Cortex of kidney (tissue), 1 donor: ENCODE measurements at places on chromosomes 4 and X.

DNA sequence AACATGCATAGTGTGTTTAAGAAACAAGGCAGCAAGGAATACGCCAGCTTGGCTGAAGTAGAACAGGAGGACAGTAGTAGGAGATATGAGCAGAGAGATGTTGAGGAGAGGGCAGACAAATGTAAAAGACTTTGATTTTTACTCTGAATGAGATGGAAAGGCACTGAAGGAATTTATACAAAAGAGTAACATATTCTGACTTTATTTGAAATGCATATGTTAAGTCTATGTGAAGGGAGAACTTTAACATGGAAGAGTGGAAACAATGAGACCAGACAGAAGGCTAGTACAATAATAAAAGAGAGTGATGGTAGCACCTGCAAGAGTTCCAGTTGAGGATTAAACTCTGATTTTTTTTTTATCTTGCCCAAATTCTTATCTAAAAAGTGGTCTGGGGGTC lies 176.2 kb upstream of the CENPE start:
- no peak for DNase-seq

DNA sequence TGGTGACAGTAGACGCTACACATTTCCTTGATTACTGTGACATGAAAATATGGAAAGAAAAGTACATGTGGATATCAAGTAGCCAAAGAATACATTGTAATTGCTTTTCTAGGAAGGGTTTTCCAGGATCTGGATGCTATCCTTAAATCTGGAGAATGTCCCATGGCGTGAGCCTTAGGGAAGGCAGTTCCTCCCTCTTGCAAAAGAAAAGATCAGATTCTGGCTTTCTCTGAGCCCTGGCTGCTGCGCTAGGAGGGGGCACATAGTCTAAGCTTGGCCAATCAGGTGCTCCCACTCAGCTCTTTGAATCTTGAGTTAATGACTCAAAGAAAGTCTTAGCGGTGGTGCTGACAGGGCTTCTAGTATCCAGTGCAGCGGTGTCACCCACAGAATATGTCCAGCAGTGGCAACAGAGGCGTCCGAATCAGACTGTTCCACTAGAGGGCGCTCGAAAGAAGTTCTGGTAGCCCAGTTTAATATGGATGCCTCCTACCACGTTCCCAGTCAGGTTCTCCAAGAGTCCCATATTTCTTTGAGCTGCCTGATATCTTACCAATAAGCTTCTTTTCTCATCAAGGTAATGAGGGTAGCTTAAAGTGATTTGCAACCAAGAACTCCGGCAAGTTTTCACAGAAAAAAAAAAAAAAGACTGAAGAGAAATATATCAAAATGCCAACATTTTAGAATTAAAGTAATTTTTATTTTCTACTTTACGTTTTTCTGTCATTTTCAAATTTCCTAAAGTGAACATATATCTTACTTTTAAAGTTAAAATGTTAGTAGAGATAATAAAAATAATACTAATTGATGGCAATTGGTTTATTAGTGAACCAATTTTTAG lies 213.4 kb upstream of the S100G start:
- DNase-seq: no peak

DNA sequence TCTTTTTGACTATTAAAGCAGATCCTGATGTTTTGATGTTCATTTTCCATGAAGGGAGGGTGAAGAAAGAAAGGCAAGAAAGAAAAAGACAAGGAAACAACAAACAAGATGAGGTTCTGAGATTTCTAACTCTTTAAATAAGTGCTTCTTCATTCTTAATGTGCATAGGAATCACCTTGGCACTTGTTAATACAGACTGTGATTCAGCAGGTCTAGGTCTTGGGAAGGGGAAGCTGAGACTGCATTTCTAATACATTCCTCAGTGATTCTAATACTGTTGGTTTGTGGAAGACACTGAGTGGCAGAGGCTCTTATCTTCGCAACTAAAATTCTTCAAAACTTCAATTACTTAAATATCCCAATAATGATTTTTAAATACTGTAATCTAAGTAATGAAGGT lies 95.2 kb upstream of the NAP1L5 start:
- DNase-seq: no peak

DNA sequence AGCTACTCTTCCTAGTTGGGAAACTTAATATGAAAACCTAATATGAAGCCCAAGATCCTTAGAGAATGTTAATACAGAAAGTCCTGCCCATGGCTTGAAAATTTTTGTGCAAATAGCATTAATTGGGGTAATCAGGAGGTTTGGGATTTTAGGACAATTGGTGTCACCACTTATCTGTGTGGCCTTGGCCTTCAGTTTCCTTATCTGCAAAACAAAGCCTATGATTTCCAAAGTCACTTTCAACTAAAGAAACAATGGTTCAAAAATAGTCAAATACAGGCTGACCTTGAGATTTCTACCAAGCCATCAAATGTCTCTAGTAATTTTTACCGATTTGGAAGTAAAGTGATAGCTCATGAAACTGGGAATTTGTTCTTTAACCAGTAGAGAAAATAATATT lies 40.2 kb upstream of the FAM9C start:
- DNase-seq: no peak

DNA sequence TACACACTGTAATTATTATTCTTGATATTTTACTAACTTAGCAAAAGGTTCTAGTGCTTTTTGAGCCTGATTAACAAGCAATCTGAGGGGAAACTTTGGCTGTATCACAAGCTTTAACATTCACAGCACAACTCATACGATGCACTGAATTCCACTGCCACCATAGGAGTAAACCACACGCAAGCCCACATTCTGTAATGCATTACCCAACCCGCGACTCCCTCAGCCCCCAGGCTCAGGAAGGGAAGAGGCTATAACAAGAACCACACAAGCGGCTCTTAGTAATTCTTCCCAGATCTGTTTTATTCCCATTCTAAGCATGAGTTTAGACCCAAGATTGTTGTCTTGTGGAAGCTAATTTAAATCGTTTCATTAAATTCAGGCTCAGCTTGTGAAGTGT lies 138.5 kb upstream of the TBL1X start:
- no peak for DNase-seq

DNA sequence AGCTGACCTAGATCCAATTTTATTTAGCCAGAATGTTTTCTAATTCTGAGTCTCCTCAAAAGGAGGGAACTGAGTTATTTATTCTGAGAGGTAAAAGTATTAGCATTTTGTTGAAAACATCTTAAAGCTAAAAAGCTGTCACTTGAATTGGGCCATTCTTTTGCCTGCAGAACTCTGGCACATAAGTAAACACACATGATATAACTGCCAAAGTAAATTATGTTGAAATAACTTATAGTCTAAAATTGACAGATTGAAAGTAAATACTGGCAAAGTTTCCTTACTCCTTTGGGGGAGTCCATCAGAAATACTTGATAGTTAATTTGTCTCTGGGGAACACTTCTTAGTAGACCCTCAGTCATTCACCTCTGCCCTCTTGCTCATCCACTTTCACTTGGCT lies 38.3 kb upstream of the SLC25A4 start:
- DNase-seq: no peak

- no peak for DNase-seq
Measured at GRCh38 chrX:153867139-153867538, 18.8 kb downstream of the L1CAM start.

- no peak for DNase-seq
Measured at GRCh38 chr4:185219551-185220344, 10.3 kb downstream of the SNX25 start.

- no peak for DNase-seq
Measured at GRCh38 chrX:26558719-26559386, 342.9 kb downstream of the MAGEB5 start.

GRCh38 chrX:53211391-53211978 lies 13.5 kb downstream of the KDM5C start:
- DNase-seq: no peak

- no peak for DNase-seq
Measured at GRCh38 chrX:103254171-103254824, 657 bp downstream of the TCEAL8 start.

DNA sequence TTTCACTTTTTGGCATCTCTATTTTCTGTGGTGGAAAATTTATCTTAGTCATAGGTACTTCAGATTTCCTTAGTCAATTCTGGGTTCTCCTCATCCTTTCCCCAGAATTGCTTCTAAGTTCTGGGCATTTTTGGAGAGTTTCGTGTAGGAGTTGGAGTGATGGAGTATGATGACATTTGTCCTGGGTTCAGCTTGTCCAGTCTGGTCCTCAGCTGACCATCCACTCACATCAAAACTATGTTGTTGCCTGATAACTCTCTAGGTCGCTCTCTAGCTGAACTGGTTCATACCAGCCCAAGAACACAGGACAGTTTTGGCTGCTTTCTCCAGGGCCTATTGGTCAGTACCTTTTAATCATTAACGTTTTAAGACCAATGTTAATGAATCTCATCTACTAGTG lies 13.2 kb downstream of the PTTG2 start:
- no peak for DNase-seq

DNA sequence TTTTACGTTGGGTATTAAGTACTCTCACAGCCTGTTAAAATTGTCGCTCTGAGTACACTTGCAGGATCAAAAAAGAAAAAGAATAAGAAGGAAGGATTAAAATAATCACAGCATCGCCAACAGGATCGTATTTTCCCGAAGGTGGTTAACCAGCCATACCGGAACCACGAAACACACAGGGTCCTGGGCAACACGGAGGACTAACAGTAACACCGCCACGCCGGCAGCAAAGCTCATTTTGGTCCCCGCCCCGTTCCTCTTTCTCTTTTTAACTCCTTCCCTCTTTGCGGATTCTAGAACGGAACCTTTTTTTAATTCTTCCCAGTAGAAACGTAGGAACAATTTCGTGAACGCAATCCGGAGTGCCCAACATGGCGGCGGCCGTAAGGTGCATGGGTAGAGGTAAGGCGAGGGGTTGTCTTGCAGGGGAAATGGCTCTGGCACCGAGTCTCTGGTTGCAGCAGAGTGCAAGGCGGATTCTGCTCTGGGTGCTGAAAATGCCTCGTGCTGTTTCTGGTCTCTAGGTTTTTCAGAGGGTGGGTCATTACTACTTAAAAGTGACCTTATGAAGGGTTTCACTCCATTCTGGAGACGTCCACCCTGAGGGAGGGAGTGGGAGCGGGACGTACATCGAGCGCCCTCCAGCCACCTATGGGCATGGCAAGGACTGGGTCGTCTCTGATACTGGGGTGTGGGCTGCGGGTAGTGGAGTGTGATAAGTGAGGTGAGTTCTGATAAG lies at the start of gene MRPL1:
Gene MRPL1 (plus strand): TSS at position 353 of the 739 bp plus-strand sequence. CDS start 19 bp downstream, at position 372.
- no peak for DNase-seq

DNA sequence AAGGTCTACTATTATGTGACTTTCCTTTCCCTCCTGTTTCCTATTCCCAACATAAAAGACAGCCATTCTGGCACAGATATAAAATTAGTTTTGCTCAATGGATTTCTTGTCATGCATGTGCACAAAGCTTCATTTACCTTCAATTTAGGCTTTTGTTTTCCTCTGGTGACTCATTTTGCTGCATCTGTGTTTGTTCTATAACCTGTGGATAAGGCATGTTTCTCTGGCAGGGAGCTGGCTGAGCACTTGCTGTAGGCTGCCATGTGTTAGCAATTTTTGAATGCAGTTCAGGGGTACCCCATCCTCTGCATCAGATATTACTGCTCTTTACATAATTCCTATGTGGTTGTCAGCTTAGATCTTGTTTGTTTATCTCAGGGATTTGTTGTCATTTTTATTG lies 202.8 kb upstream of the GRID2 start:
- no peak for DNase-seq

DNA sequence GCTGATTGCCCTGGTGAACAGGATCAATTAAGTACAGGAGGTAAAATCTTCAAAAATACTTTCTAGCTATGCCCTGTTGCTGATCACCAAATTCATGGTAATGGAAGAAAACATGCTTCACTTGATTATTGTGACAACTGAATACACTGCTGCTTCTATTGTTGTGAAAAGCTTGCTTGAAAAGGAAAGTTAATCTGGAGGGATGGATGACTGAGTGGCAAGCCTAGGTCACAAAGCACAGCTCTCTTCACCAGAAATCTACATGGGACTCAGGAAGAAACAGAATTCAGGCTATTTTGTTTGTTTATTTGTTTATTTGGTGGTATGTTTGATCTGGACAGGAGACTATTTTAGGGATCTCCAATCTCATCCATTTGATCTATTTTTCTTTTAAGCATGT lies 182.0 kb downstream of the MGST2 start:
- DNase-seq: no peak

GRCh38 chrX:17397074-17397473 lies 22.1 kb downstream of the NHS start:
- DNase-seq: no peak

GRCh38 chrX:20414066-20414465 lies 147.4 kb upstream of the RPS6KA3 start:
- no peak for DNase-seq

GRCh38 chr4:8473920-8474590 lies 33.5 kb downstream of the TRMT44 start:
- no peak for DNase-seq

- DNase-seq: no peak
Measured at GRCh38 chr4:176321589-176321988, 1.8 kb downstream of the SPCS3 start.

DNA sequence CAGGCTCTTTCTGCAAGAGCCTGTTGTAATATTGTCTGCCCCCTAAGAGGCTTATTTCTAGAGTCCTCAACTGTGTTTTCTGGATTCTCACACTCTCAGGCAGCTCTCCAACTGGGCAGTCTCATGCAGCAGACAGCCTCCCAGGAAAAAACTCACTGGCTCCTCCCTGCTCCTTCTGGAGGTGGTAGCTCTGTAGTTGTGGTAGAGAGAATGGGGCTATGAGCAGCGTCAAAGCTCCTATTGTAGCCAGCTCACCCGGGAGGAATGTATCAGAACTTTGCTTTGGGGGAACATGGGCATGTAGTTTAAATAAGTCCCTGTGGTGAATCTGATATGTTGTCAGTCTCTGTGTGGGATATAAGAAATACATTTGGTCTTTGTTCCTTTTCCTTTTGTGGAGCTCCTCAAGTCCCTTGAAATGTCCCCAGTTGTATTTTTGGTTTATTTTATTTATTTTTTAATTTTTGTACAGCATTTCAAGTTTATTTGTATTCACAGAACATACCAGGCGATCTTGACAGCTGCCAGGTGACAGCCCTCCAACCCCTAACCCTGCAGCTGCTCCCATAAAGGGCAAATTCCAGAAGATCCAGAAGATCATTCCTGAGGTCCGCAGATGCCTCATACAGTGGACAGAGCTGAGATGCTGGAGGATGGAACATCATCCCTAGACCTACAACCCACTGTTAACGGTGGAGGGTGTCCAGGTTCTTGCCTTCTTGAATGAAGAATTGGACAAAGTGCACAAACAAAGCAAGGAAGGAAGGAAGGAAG lies 45.7 kb downstream of the TRIM61 start:
- DNase-seq: no peak
